ENCODE measurements at places on chromosomes 12 and 14.

GRCh38 chr12:120093336-120093591 is 23.3 kb downstream of the RAB35 start:
- no peak for DNase-seq

- no peak for DNase-seq
Observed at GRCh38 chr14:56666294-56666693, 86.7 kb downstream of the TMEM260 start.

- no peak for DNase-seq
Observed at GRCh38 chr12:100767371-100767770, 27.2 kb upstream of the ANO4 start.

GRCh38 chr14:56199095-56199981 is 81.1 kb downstream of the PELI2 start:
- no peak for DNase-seq

DNA sequence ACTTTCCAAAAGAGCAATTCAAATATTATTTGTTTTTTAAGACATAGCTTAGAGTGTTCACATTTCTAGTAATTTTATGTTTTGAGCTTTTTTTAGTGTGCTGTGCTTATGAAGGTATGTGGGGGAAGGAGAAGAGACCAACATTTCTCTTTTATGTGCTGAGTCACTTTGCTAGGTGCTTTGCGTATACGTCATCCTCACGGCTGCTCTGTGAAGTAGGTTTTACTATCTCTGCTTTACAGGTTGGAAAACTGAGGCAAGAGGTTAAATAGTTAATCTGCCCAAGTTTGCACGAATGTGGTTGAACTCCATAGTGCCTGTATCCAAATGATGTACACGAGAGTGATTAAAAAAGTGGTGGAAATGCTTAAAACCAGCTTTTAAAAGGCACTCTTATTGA is 75.9 kb downstream of the AEBP2 start:
- DNase-seq, result no peak

- DNase-seq, result no peak
Observed at GRCh38 chr14:88960496-88960895, 136.0 kb downstream of the TTC8 start.

- DNase-seq, result no peak
Observed at GRCh38 chr12:71214511-71215285, 56.9 kb upstream of the TSPAN8 start.

GRCh38 chr12:71942703-71943102 is 4.1 kb downstream of the TPH2 start:
- DNase-seq, result no peak

- no peak for DNase-seq
Observed at GRCh38 chr12:106119301-106119700, 19.5 kb downstream of the NUAK1 start.

DNA sequence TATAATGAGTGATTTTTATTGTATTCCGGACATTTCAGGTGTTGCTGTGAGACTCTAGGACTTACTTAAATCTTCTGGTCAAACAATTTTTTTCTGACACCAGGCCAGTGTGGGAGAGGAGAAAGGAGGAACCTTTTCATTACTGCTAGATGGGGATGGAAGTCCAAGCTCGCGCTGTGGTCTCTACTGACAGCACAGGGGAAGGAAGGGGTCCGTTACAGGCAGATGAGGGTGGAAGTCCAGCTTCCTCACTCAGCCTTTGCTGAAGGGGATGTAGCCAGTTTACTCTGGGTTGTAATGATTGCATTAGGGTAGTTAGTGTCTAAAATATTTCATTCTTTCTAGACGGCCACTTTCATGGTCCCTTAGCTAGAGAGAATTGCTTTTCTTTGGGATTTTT is 26.3 kb upstream of the ST8SIA1 start:
- no peak for DNase-seq

- DNase-seq, result no peak
Observed at GRCh38 chr14:68784978-68785533, 7.8 kb downstream of the ZFP36L1 start.

DNA sequence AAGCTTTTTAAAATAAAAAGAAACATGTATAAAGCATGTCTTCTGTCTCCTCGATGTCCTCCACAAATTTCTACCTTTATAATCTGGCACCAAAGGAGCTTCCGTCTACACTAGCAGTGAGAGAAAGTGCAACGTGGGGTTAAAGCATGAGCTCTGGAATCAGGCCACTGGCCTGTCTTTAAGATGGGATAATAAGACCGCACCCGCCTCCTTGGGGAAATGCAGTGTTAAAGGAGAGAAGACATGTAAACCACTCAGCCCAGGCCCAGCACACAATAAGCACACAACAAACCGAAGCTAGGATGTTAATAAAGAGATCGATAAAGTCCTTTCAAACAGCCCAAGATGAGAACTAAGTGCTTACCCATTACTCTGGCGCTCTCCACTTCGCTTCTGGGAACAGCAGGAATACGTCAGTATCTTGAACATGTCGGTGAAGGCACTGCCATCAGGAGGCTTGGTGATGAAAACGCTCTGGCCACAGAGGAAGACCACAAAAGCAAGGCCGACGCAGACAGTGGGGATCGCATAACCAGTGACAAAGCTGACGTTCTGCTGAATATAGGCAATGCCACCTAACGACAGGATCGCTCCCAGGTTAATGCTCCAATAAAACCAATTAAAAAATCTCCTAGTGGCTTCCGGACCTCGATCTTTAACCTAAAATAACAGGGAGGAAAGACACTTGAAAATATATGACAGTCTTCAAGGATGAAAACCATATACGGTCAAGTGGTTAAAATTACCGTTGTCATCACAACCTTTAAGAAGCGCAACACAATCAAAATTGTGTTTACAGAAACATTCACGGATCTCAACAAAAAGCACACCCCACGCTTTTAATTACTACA is 9.1 kb downstream of the SLC15A4 start:
- DNase-seq, result no peak

DNA sequence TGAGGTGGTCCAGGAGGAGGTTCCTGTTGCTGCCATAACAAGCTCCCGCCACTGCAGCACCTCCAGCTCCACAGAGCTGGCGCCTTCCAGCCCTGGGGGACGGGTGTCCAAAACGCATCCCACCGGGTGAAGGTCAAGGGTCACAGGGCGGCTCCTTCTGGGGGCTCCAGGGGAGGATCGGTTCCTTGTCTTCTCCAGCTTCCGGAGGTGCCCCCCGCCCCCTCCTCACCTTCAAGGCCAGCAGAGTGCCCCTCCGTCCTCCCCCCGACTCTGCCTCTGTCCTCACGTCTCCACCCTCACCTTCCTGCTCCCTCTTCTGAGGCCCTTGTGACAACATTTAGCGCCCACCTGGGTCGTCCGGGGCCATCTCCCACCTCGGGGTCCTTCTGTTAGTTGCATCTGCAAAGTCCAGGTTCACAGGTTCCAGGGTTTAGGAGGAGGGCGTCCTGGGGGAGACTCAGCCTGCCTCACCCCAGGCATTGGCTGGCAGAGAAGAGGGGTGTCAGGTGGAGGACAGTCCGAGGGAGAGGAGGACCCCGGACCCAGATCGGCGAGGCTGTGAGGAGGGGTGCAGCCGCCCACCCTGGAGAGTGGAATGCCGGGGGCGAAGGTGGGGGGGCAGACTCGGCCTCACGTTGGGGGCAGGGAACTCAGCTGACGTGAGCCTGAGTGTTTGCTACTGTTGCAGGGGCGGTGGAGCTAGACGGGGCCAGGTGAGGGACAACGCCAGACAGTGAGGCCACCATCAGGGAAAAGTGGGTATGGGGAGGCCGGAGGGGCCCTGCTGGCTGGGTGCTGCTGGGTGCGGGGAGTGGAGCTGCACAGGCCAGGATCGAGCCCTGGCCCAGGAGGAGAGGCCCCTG is 205.5 kb upstream of the C14orf180 start:
- DNase-seq, result no peak

DNA sequence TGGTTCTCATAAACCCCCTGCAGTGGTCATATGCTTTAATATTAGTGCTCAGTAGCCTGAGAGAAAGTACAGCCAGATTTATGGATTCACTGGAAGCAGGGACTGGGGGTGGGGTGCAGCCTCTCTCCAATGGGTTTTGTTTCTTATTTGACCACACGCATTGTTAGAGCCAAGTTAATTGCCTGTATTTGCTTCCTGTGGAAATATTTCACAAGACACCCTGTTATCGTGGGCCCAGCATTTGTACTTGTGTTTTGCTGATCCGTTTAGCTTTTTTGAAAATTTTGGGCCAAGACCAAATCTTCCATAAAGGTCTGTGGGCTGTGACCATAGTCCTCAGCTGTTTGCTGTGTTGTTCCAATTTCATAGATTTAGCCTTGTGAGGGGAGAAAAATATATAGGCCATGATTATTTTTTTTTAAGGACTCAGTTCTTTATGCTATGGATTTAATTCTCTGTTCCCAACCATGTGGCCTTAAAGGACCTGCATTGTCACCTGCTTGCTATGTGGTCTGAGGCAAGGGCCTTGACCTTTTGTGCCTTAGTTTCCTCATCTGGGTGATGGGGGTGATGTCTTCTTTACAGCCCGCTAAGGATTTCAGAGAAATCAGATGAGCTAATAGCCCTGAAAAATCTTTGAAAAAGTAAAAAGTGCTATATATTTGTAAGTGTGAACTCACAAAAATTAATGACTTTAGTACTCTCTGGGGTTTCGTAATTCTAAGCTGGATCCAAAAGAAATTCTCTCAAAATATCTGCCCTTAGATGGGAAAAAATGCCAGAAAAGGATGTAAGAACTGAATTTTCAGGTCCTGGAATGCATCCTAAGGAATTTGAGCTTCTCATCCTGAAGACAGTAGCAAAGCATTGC is 370.2 kb downstream of the DPF3 start:
- DNase-seq, result no peak

DNA sequence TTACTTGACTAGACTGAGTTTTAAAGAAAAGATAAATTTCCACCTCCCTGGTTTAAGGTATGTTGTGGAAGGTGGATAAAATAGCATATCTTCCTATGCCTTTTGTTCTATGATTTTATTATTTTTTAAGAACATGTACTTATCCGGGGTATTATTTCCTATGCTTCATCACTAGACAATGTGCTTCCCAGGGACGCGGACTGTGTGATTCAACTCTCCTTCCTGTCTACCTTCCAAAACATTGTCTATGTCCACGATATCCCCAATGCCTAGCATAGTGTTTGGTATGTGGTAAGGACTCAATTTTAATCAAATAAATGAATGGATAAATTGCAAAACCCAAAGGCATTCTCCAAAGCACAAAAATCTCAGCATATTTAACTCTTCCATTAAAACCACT is 8.3 kb upstream of the CCND2 start:
- DNase-seq, result no peak

GRCh38 chr12:50603817-50604639 is 99.2 kb downstream of the DIP2B start:
- no peak for DNase-seq

DNA sequence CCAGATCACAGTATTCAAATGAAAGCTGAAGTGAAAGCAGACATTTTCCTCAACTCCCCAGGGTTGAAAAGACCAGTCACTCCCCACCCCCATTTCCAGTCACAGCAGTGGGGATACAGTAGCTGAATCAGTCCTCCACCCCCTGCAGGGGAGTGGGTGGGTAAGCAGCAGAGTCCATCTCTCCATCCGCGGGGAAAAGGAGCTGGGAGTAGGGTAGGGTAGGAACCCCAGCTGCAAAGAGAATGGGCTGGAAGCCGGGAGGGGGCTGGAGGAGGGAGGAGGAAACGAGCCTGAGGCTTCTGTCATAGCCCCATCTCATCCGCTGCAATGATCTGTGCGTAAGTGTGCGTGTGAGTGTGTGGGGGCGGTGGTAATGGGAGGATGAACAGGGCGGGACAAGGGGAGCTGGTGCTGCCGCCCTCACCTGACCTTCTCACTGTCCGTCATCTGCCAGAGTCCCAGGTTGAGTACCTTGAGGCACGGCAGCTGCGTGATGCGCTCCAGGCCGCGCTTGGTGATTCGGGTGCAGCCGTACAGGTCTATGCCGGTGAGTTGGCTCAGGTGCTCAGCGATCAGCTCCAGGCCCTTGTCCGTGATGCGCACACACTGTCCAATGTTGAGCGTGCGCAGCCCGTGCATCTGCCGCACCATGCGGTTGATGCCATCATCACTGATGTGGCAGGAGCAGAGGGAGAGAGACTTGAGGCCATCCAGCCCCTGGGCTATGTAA is 1.8 kb downstream of the FBXL14 start:
- DNase-seq, result peak; percentile 80

DNA sequence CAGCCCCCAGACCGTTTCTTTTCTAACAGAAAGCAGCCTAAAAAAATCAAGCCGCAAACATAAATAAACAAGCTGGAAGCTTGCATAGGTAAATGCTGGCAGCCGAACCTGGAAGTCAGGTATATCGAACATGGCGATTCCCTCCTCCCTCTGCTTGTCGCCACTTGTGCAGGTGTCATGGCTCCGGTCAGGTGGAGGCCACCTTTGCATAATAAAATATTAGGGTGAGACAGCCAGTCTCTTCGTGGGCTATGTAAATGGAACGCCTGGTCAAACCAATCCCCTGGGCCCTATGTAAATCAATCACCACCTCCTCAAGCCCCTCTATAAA is 223.9 kb upstream of the DAAM1 start:
- no peak for DNase-seq

- no peak for DNase-seq
Observed at GRCh38 chr12:52873513-52873831, 24.7 kb upstream of the KRT78 start.

- DNase-seq, result peak; percentile 59
Observed at GRCh38 chr14:94011795-94012194, 14.3 kb upstream of the OTUB2 start.

DNA sequence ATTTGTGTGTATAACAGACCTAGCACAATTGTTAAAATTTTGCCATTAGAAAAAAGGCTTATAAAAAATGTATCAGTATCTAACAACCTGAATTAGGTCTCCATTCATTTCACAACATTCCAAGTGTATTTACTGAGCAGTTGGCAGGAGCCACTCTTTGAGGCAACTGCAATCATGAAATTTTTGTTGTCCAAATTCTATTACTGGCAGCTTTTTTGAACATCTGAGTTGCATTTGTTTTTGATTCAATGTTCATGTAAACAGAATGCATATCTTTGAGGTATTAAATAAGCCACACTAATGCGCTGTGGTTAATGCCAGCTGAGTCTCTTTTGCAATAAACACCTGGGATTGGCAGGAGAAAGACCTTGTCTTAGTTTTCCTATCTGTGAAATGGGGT is 8.7 kb downstream of the KITLG start:
- DNase-seq, result no peak
